Endodermal cell (in vitro differentiated cells): ENCODE measurements at places on chromosomes 11 and 22. TPM values are rescaled to one million over a fixed set of nuclear protein-coding genes. Genes with fewer than 3 reads are reported as not detected.
A peak's percentile ranks its signal among the peaks of the same experiment; 100 is the strongest.

DNA sequence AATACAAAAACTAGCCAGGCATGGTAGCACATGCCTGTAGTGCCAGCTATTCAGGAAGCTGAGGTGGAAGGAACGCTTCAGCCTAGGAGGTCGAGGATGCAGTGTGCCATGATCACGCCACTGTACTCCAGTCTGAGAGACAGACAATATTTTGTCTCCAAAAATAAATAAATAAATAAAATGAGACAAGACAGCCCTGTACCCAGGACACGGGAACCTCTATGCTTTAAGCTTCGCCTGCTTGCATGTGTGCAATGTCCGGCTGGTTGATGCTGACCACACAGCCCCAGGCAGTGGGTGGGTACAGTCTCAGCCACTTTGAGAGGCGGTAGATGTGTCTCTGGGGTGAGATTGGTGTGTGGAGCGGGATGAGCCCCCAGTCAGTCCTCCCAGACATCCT, 52.0 kb upstream of the MPEG1 start:
- peak; percentile 10 for DNase-seq
- no peak overlapping the region for H3K4me3 ChIP-seq
- H3K27me3 ChIP-seq = no peaks in the 10 kb centered on the region
- H3K27ac ChIP-seq = no peak overlapping the region
- H3K4me1 ChIP-seq = no peaks in the 10 kb centered on the region

DNA sequence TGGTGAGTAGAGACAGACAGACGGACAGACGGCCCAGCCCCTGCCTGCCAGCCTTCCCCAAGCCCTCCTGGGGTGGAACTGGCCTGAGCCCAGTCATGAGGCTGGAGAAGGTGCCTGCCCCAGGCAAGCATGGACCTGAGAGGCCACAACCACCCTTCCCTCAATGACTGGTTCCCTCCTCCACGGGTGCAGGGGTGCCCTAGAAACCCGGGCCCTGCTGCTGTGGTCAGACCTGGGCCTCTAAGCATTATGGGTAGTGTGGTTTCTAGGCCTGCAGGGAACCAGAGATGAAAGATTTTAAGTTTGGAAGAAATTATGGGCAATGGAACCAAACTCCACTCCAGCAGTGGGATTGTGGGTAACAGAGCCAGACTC, 13.5 kb downstream of the RHBDD3 start:
- no peaks in the 10 kb centered on the region for H3K36me3 ChIP-seq
- no peaks in the 10 kb centered on the region for H3K27me3 ChIP-seq
- no peak overlapping the region for H3K4me3 ChIP-seq
- H3K27ac ChIP-seq = no peak overlapping the region
- peaks cover 4% of the 10 kb centered on the region for H3K4me1 ChIP-seq

DNA sequence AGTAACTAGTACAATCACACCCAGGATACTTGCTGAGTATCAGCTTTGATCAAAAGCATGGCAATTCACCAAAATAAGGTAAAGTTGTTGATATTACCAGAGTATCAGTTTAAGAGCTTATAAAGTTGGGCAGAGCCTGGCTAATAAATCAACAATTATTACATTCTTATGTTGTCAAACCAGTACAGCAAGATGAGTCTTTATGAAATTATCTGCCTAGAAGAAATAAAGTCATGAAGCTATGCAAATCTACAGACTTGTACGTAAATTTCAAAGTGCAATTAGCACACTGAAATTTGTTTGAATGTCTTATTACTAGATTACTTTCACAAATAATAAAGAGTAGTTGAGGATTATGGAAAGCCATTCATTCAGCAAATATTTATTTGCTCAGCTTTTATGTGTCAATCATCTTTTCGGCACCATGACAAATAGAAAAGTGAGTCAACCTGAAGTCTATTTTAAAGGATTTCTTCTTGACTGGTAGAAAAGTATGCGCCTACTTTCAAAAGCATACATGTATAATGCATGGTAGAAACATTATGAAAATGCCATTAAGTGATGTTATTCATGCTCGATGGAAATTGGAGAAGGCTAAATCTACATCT, 5.0 kb upstream of the ANO3 start:
- H3K4me3 ChIP-seq = no peak overlapping the region
- H3K27me3 ChIP-seq = no peaks in the 10 kb centered on the region
- DNase-seq = no peak
- no peaks in the 10 kb centered on the region for H3K4me1 ChIP-seq
- no peaks in the 10 kb centered on the region for H3K36me3 ChIP-seq

Gene MS4A6E
- total RNA-seq = not detected in 3 replicates
